ENCODE measurements at places on chromosomes 3 and 15. TPM values are rescaled to one million over a fixed set of nuclear protein-coding genes. Genes with fewer than 3 reads are reported as not detected.

The IQCH gene
- 3.0 TPM for total RNA-seq

The MUC20 gene
- 0.59 TPM for total RNA-seq

The LRRC3B gene
- not detected for total RNA-seq

The SEMA7A gene
- 3.1 TPM for total RNA-seq

The GAP43 gene
- not detected for total RNA-seq

The AHSG gene
- not detected for total RNA-seq

The GNAT1 gene
- 0.09 TPM for total RNA-seq

The RFX7 gene
- total RNA-seq, result 12.1 TPM

The TPRG1 gene
- 0.28 TPM for total RNA-seq

The TM4SF1 gene
- 2,747 TPM for total RNA-seq

The TMC3 gene
- not detected for total RNA-seq

The HRG gene
- not detected for total RNA-seq

The MCTP2 gene
- not detected for total RNA-seq

The FSIP1 gene
- 0.51 TPM for total RNA-seq

The PAQR9 gene
- total RNA-seq, result 4.0 TPM

The LRRC31 gene
- not detected for total RNA-seq

The LXN gene
- total RNA-seq, result 81.7 TPM

The MB21D2 gene
- total RNA-seq, result 6.7 TPM

The UBE2E2 gene
- 40.1 TPM for total RNA-seq

The KIF23 gene
- 91.2 TPM for total RNA-seq

The TM4SF4 gene
- 36.5 TPM for total RNA-seq

The PLOD2 gene
- total RNA-seq, result 114 TPM

The GUCA1C gene
- not detected for total RNA-seq

The PLSCR2 gene
- total RNA-seq, result not detected

The PPARG gene
- 40.6 TPM for total RNA-seq

The COL6A5 gene
- not detected for total RNA-seq

The PAQR5 gene
- total RNA-seq, result 123 TPM

The ITIH1 gene
- not detected for total RNA-seq

The NFKBIZ gene
- total RNA-seq, result 7.8 TPM

The CHL1 gene
- not detected for total RNA-seq

The RLBP1 gene
- total RNA-seq, result not detected

The REC114 gene
- not detected for total RNA-seq

The NEK10 gene
- total RNA-seq, result 1.8 TPM

The ABHD14A gene
- total RNA-seq, result 15.7 TPM

The WDR93 gene
- total RNA-seq, result 0.20 TPM

The SI gene
- total RNA-seq, result not detected

The GOLGA8O gene
- total RNA-seq, result 0.19 TPM

The P2RY13 gene
- total RNA-seq, result not detected

The ISLR2 gene
- total RNA-seq, result 0.29 TPM

The ACKR4 gene
- total RNA-seq, result not detected

The CHCHD6 gene
- 19.8 TPM for total RNA-seq

The GPD1L gene
- total RNA-seq, result 17.1 TPM

The IGSF10 gene
- 0.55 TPM for total RNA-seq

The STAG1 gene
- 11.9 TPM for total RNA-seq

Data from A549 treated with DMSO at 1 μM for 4 hours (cell line).